NCI-H226 (cell line): ENCODE measurements at places on chromosomes 16 and 17.

- no peak for DNase-seq
Measured at GRCh38 chr17:74343121-74343520, 17.1 kb downstream of the KIF19 start.

DNA sequence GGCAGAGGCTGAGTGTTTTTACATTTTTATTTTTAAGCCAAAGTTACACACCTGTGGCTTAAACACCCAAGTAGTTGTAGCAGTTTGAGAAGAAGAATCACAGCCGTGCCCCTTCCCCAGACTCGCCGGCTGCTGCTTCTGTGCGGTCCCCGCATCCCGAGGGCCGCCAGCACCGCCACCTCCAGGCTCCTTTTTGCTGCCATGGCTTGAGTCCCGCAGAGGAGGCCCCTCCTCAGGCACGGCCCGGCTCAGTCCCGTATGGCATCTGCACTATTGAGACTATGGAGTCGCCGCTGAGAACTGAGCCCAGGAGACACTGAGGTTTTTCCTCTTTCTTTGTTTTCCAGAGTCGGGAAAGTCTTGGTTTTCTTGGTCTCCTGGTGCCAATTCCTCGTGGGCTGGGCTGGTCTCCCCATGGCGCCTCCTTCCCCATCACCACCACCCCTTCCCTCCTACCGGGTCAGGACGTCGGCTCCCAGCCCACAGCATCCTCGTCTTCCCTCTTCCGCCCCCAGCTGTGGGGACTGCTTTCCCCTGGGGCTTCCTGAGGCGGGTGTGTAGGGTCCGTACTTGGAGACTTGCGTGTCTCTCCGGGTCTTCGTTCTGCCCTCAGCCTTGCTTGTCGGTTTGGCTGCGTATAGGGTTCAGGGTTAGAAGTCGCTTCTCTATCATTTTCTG lies 32.6 kb upstream of the CDH15 start:
- DNase-seq = no peak

DNA sequence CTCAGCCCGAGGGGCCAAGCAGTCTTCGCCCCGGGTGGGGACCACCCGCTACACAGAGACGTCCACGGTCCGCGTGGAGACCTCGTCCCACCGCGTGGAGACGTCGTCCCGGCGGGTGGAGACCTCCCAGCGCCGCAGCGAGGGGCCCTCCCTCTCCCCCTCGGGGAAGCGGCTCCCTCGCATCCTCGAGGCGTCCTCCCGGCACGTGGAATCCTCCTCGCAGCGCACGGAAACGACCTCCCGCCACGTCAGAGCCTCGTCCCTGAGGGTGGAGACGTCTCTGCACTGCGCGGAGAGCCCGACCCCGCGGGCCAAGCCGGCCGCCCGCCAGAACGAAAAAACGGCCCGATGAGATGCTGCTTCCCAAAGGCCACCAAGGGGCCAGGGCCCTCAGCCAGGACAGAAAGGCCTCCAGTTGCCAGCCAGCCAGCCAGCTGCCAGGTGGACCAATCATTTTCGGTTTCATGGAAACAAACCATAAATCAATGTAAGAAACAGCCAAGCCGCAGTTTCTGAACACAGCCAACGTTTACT lies 424 bp downstream of the C17orf100 start:
- no peak for DNase-seq

DNA sequence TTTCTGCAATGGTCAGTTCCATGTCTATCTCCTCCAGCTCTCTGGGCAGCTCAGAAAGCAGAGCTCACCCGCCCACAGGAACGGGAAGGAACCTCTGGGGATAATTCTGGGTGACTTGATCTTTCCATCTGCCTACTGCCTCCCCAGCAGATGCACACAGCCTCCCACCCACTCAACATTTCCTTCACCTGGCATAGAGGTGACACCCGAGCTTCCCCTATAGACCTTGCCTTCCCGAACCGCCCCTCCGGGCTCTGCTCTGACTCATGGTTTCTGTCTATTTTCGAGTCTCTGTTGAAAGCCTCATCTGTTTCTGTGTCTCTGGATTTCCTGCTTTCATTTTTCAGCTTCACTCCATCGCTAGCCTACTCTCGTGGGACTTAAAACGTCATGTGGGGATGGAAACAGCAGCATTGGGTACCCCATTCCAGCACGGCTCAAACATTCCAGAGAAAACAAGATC lies 11.4 kb downstream of the GGA3 start:
- peak; percentile 77 for DNase-seq

GRCh38 chr16:84535408-84535807 lies 30.9 kb upstream of the MEAK7 start:
- DNase-seq = no peak

GRCh38 chr17:78610951-78611511 lies 33.8 kb upstream of the DNAH17 start:
- DNase-seq = no peak

DNA sequence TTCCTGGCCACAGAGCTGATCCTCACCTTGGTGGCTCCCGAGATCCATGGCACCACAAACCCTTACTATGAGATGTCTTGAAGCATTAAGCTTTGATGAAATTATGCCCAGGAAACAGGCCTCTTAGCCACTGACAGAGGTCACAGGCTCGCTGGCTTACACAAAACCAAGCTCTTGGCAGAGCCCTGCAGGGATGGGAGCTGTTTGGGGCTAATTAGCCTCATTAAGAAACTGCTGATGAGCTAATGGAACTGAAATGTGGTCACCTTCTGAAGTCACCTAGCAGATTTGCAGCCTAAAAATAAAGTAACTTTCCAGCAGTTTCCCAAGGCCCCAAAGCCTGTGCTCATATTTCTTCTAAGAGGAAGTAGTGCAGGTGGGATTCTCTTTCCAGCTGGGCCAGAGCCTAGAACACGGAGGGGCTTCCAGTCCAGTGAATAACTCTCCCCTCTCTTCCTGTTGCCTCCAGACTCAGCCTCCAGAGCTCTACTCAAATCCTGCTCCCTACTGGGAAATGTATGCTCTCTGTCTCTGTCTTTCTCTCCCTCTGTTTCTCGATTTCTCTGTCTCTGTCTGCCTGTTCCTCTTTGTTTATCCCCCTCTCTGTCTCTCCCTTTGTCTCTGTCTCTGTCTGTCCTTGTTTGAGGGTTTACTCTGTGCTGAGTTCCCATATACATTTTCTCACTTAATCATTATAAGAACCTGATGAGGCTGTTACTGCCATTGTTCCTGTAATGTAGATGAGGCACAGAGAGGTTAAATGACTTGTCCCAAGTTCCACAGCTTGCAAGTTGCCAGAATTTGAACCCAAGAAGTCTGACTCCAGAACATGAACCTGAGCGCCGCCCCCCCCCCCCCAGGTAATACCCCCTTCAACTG lies 338.9 kb downstream of the CA10 start:
- no peak for DNase-seq

GRCh38 chr16:4976079-4976478 lies 17.9 kb downstream of the SEC14L5 start:
- no peak for DNase-seq

DNA sequence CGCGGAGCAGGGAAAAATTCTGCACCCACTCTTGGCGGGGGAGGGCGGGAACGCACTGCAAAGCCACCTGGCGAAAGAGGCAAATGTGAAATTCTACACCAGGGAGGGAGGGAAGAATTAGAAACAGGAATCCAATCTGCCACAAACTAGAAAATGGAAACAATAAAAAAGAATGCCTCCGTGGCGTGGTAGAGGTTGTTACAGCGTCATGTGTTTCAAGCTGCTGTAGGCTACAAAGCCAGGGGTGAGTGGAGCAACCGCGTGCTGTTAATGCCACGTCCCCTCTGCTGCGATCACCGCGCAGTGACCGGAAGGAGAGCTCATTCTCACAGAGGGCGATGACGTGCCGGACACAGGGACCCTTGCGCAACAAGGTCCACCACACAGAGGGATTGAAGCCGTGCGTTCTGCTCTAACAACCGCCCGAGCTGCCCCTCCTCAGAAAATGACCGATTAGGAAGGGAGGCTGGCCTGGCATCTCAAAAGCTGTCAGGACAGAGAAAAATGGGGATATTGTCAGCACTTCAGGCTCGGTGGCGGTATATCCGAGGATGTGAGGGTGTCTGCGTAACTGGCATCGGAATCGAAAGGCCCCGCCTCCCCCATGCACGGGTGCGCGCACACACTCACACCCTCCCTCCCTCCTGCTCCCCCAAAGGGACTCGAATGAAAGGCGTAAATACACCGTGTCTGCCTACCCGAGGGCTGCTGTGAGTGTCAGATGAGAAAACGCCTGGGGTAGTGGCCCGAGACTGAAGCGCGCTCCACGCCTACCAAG lies 70.8 kb upstream of the TNRC6C start:
- no peak for DNase-seq

DNA sequence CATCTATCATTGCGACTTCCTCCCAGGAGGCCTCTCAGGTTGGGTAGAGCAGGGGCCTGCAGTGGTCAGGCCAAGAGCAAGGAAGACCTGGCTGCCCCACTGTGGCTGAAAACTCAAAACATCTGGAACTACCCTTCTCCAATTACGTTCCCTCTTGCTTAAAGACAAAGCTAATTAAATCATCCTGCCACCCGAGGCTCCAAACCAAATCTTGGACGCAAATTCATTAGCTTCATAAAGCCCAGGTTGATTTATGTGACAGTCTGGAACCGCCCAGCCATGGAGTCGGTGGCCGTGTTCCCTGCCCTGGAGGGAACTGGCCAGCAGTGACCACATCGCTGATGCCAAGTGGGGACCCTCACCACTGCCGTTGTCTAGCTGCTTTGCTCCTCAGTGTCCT lies 21.4 kb downstream of the GRIN2C start:
- DNase-seq = no peak

DNA sequence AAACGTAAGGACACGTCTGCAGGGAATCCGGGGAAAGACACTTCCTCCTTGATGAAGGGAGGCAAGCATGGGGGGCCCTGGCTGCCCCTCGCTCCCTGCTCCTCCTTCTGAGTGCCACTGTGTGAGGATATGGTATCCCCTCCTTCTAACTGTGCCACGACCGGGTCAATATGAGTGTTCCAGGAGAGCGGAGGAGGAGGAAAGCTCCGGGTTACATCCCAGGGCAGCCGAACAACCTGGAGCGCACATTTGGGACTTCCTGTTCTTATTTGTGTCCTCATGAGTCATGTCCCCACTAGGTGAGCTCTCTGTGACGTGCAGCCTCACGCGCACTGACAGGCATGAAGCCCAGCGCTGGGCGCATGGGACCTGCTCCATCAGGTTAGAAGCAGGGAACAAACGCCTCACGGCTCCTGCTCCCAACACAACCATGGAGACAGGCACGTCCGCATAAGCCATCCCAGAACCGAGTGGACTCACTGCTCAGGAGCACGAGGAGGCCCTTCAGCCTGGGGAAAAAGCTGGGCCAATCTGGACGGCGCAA lies 92.9 kb upstream of the DNAH17 start:
- no peak for DNase-seq

DNA sequence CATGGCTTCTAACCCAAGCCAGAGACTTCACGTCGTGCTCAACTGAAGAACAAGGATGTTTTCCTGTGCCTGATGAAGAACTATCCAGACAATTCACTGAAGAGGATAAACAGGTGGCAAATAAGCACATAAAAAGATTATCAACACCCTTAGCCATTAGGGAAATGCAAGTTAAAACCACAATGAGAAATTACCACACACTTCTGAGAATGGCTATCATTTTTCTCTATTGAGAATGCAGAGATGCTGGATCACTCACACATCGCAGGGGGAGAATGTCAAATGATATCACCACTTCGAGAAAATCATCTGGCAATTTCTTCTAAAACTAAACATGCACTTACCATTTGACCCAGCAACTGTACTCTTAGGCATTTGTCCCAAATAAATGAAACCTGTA lies 162.8 kb downstream of the IRX3 start:
- DNase-seq = no peak

- no peak for DNase-seq
Measured at GRCh38 chr17:36074365-36074764, 10.3 kb downstream of the CCL18 start.

DNA sequence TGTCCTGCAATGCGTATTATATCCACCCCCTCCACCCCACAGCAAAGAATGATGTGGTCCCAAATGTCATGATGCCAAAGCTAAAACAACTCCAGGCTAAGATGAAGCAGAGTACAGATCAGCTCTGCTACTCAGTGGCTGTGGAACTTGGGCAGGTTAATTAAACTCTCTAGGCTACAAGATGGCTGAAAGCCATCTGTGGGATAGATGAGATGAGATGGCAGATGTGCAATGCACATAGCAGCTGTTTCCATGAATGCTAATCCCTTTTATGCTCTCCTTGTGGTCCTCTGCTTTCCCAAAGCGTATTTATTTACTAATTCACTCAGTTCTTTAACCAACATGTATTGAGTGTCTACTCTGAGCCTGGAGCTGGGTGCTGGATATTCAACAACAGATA lies 114.4 kb downstream of the GRIN2A start:
- DNase-seq = no peak

DNA sequence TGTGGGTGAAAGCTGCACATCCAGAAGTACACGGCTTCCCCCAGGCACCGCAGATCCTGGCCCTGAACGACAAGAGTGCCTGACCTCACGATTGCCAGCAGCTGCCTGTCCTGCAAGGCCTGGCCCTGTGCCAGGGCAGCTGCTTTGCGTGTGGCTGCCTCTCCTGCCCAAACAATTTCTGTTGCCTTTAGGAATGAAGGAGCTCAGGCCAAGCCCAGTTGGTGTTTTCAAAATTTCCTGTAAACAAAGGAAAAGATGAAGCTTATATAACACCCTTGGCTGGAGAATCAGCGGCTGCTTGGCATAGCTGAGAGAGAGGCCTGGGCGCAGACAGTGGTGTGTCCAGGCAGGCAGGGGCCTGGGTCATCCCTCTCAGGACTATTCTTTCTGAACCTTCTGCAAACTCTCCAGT lies 11.7 kb upstream of the SLC47A2 start:
- peak; percentile 53 for DNase-seq

GRCh38 chr16:73616770-73617169 lies 568.8 kb upstream of the ZFHX3 start:
- no peak for DNase-seq

- DNase-seq = no peak
Measured at GRCh38 chr16:55948230-55948629, 73.1 kb upstream of the CES5A start.

DNA sequence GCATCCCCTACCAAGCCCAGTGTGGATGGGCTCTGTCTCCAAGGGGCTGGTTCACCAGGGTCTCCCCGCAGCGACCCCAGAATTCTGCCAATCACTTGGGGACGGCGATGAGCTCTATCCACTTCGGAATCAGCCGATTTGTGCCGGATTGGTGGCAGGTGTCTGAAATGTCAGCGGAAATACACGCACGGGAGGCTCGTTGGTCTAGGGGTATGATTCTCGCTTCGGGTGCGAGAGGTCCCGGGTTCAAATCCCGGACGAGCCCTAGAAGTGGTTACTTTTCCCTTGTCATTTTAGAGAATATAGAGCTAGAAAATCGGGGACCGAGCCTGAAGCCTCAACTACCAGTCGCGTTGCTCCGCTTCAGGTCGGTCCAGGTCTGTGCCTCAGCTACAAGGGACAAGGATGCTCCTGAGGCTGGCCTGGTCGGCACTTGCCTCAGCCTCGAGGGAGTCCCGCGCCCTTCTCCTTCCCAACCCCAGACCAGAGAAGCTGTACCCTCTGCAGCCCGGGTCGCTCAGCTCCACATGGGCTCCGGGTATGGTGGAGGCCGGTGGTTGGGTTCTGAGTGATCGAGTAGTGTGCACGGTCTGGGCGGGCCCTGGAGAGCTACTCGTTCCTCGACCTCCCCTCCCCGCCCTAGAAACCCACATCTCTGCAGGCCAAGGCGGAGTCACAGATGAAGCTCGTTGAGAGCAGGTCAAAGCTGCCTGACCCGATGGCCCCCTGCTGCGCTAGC lies 16.0 kb upstream of the OR1F1 start:
- DNase-seq = no peak

GRCh38 chr16:49890876-49891275 lies 35.0 kb upstream of the ZNF423 start:
- DNase-seq = no peak
